Naive thymus-derived CD4-positive, alpha-beta T cell (primary cell): ENCODE measurements at places on chromosomes 16 and 17. TPM values are rescaled to one million over a fixed set of nuclear protein-coding genes. Genes with fewer than 3 reads are reported as not detected.

DNA sequence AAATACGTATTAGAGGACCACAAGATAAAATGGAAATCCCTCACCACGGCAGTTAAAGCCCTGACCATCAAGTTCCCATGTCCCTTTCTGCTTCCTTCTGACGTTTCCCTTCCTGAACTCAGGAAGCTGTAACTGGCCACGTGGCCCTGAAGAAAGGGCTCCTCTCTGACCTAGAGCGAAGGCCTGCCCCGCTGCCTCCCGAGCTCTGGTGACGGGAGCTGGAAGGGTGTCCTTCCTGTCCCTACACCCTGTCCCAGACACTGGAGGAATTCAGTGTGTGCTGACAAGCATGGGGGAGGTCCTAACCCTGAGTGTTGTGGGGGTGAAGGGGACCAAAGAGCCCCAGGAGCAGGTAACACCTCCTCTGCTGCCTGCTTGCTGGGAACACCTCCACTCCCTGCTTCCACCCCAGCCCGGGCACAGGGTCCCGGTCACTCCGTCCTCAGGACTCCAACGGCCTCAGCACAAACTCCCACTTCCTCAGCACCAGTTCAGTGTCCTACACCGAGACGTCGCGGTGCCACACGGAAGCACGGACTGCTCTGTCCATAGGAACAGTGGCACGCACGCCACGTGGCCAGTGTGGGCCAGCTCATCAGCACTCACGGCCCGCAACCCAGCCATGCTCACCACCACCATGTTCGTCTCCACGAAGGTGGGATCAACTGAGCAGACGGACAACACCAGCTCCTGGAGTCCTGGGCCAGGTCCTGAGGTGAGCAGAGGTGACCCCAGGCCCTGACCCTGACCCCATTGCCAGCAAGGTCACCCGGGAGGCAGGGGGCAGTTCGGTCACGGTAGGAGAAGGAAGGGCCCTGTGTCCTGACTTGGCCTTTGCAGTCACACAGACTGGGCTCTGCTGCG lies 16.9 kb downstream of the TMEM235 start:
- H3K27me3 ChIP-seq, result no peaks in the 10 kb centered on the region
- DNase-seq, result no peak
- no peak overlapping the region for H3K27ac ChIP-seq
- no peak overlapping the region for H3K4me3 ChIP-seq
- H3K4me1 ChIP-seq, result peaks cover 34% of the 10 kb centered on the region

Gene GPR179
- not detected for total RNA-seq

DNA sequence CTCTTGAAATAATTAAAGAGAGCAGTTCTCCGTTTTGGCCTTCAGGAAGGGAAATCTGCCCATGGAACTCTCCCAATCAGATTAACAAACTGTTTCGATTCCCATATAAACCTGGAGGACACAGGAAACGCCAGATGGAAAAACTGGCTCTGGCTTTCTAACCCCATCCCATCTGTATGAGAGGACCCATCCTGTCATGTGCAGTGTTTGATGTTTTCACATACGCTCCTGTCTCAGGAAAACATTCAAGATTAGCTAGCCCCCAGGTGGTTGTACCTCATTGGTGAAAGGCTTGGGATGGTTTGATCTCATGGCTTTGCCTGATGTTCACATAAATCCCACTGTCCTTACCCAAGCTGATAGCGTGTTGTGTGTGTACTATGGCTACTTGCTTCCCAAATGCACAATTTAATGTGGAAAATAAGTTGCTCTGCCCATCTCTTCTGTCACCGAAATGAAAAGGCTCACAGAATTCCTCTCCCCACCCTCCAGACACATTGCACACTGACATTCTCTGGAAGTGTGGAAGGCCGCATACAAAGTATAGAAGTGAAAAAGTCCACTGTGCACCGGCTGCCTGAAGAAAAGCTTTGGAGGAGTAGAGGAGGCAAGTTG lies 18.2 kb upstream of the ERN1 start:
- H3K27me3 ChIP-seq, result no peaks in the 10 kb centered on the region
- H3K27ac ChIP-seq, result peak overlapping the region; percentile 91
- H3K4me1 ChIP-seq, result peaks cover 11% of the 10 kb centered on the region

DNA sequence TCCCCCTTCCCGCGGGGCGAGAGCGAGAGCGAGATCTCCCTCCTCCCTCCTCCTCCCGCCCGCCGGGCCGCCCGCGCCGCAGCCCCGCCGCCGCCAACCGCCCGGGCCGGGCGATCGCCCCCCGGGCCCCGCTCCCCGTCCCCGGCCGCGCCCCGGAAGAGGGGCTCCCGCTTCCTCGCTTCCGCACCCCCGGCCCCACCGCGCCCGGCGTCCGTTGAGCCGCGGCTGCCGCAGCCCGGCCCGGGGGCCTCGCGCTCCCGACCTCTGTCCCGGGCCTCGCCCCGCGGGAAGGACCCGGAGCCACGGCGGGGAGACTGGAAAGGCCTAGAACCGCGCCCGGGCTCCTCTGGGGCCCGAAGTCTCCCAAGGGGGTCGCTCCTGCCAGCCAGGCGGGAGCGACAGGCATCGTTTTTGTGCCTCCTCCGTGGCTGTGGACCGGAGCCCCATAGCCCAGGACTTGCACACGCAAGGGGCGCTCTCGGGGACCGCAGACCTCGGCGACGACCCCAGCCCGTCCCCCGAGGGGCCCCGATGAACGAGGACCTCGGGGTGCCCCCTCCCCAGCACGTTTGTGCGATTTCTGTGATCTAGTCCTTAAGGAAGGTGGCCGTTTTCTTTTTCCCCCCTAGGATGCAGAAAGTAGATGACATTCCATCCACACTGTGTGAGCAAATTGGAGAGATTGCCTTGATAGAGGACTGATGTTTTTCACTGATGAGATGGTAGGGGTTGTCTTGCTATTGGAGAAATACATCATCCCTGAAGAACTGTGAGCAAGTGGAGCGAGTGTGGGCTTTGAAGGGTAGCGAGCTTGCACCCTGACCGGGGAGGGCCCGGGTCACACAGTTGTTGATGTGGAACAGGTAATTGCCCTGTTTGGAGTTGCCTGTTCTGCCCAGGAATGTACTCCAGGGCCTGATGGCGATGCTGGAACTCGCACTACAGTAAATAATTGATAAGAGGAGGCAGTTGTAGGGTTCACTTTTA lies 611 bp downstream of the BANP start:
- no peaks in the 10 kb centered on the region for H3K36me3 ChIP-seq
- peaks cover 22% of the 10 kb centered on the region for H3K4me1 ChIP-seq
- peak overlapping the region; percentile 59 for H3K4me3 ChIP-seq
- peak; percentile 42 for DNase-seq
- no peaks in the 10 kb centered on the region for H3K27me3 ChIP-seq

DNA sequence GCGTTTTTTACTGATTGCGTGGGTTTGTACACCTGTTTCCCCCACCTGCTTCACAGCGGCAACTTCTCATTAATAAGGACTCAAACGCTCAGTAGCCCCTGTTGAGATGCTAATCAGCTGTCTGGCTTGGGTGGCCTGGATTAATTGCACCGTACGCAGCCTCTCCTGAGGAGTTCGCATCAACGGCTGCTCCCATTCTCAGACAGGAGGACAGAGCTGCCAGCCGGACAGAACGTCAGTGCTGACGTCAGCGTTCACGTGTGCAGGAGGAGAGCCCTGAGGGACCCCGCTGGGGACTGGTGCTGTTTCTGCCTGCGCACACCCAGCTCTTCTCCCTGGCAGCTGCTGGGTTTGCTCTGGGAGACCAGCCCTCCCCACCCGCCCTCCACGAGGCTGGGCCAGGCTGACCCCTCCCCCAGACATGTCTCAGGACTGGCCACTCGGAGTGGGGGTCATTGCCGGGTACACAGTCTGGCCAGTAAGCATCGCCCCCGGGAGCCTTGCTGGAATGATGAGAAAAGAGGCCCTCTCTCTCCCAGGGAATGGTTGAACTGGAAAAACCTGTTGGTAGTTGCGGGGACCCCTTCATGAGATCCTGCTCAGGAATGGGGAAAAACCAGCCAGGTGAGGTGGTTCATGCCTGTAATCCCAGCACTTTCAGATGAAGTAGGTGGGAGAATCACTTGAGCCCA lies 5.7 kb upstream of the BANP start:
- H3K4me1 ChIP-seq, result no peaks in the 10 kb centered on the region
- no peak overlapping the region for H3K4me3 ChIP-seq
- H3K27me3 ChIP-seq, result no peaks in the 10 kb centered on the region
- H3K27ac ChIP-seq, result no peak overlapping the region

DNA sequence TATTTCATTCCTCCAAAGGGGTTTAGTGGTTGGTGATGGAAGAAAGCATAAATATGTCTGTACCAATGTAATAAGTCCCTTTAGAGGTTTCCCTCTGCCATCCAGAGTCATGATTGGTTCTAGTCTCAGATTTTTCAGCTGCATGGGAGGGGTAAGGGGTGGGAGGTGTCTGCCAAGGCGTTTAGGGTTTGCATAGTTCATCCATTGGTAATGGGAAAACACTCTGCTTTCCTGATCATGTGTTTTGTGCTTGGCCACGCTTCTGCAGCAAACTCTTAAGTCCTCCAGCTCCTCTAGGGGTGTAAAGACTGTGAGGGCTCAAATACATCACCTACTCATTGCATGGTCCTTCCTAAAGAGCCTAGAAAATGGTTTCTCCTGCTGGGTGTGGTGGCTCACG lies 29.8 kb downstream of the LIG3 start:
- H3K36me3 ChIP-seq, result peaks cover 11% of the 10 kb centered on the region
- H3K27me3 ChIP-seq, result no peaks in the 10 kb centered on the region
- no peak for DNase-seq
- H3K27ac ChIP-seq, result no peak overlapping the region
- H3K4me3 ChIP-seq, result no peak overlapping the region

DNA sequence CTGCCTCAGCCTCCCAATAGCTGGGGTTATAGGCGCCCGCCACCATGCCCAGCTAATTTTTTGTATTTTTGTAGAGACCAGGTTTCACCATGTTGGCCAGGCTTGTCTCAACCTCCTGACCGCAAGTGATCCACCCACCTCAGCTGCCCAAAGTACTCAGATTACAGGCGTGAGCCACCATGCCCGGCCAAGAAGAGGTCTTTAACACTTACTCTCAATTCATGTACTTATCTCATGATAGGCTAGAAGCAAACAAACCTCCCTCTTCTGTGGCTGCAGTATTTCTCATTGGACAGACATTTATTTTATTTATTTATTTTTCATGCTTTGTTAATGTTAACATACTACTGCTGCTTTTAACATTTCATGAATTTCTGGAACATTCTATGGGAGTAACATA lies 7.0 kb upstream of the NT5C start:
- DNase-seq, result no peak
- H3K36me3 ChIP-seq, result no peaks in the 10 kb centered on the region
- no peaks in the 10 kb centered on the region for H3K27me3 ChIP-seq
- H3K4me1 ChIP-seq, result peaks cover 10% of the 10 kb centered on the region
- no peak overlapping the region for H3K27ac ChIP-seq

GRCh38 chr16:2424061-2425007 lies 4.9 kb upstream of the CCNF start:
- no peaks in the 10 kb centered on the region for H3K36me3 ChIP-seq
- no peak for DNase-seq
- H3K4me3 ChIP-seq, result no peak overlapping the region
- peaks cover 9% of the 10 kb centered on the region for H3K4me1 ChIP-seq
- no peaks in the 10 kb centered on the region for H3K27me3 ChIP-seq

- H3K27me3 ChIP-seq, result no peaks in the 10 kb centered on the region
- no peak overlapping the region for H3K4me3 ChIP-seq
- no peak overlapping the region for H3K27ac ChIP-seq
- no peak for DNase-seq
- H3K4me1 ChIP-seq, result no peaks in the 10 kb centered on the region
Observed at GRCh38 chr16:2042171-2042985, 5.3 kb downstream of the NTHL1 start.

DNA sequence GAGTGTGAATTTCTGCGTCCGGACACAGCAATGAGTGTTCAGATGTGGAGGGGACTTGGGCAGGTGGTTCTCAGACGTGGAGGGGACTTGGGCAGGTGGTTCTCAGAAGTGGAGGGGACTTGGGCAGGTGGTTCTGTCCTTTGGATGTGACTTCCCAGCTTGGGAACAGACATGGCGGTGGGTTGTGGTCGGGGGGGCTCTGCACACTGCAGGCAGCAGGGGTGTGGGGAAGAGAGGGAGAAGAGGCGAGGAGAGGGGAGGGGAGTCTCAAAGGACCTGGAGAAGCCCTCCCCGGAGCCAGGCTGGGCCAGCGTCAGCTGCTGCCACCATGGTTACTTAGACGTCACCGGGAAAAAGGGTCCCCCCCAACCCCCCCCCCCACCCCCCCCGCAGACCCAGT lies 9.8 kb downstream of the SOX8 start:
- DNase-seq, result no peak
- no peaks in the 10 kb centered on the region for H3K27me3 ChIP-seq
- no peak overlapping the region for H3K27ac ChIP-seq

Gene UTS2R
- total RNA-seq, result not detected

GRCh38 chr16:61432421-61432820 lies 603.8 kb downstream of the CDH8 start:
- DNase-seq, result no peak
- H3K27me3 ChIP-seq, result no peaks in the 10 kb centered on the region
- H3K27ac ChIP-seq, result no peak overlapping the region

Gene LLGL2
- total RNA-seq, result 26.5 TPM

- H3K4me1 ChIP-seq, result peaks cover 9% of the 10 kb centered on the region
- H3K27me3 ChIP-seq, result no peaks in the 10 kb centered on the region
- no peak for DNase-seq
- H3K4me3 ChIP-seq, result no peak overlapping the region
- no peaks in the 10 kb centered on the region for H3K36me3 ChIP-seq
- no peak overlapping the region for H3K27ac ChIP-seq
Observed at GRCh38 chr16:88966986-88967829, 9.8 kb downstream of the CBFA2T3 start.

DNA sequence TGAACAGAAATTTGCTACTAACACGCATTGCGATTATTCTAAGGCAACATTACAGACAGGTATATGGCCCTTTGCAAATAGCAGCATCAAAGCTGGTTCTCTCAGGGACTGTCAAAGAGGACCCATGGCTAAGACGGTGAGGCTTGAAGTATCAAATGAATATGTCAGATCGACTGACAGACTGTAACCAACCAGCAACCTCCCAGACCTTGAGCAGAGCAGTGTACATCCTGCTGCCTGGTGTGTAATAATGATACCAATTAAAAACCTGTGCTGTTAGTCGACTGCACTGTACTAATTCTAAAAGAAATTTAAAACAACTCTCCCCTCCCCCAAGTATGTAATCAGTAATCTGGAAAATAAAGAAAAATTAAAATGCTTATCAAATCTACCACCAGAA lies 35.9 kb upstream of the GHDC start:
- DNase-seq, result no peak
- no peak overlapping the region for H3K4me3 ChIP-seq
- no peaks in the 10 kb centered on the region for H3K36me3 ChIP-seq
- peak overlapping the region; percentile 34 for H3K27ac ChIP-seq
- peaks cover 5% of the 10 kb centered on the region for H3K4me1 ChIP-seq

Gene TSPOAP1
- 20.5 TPM for total RNA-seq

DNA sequence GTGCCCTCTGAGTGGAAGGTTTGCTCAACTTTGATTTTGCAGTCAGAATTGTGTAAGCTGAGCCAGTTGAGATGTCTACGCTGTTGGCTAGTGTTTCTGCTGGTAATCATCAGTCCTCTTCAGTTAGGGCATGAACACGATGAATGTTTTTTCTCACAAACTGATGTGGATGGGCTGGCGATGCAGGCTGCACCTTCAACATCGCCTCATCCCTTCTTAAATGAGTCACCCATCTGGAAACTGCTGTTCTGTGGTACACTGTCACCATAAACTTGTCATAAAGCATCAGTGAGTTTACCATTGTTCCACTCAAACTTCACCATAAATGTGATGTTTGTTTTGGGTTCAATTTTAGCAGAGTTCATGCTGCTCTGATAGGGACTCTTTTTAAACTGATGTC lies 8.4 kb downstream of the C16orf95 start:
- H3K36me3 ChIP-seq, result no peaks in the 10 kb centered on the region
- no peaks in the 10 kb centered on the region for H3K27me3 ChIP-seq
- H3K4me3 ChIP-seq, result no peak overlapping the region
- no peak overlapping the region for H3K27ac ChIP-seq

Gene NR1D1
- 3.6 and 4.2 TPM in 2 replicates for total RNA-seq
